ENCODE measurements at places on chromosomes 12 and 14.

DNA sequence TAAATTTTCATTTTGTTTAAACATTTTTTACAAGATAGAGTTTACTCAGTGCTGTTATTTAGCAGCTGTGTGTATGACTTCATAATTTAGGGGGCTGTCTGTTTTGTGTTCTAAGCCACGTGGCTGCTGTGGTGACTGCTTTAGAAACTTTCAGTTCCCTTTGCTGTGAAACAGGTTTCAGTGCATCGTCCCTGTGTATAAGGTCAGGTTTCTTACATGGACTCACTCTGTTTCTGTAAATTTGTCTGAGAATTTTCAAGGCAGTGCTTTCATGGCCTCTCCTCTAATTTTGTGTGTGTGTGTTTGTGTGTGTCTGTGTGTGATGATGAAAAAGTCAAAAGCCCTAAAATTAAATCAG lies 32.4 kb downstream of the BICD1 start:
- no peak for DNase-seq

DNA sequence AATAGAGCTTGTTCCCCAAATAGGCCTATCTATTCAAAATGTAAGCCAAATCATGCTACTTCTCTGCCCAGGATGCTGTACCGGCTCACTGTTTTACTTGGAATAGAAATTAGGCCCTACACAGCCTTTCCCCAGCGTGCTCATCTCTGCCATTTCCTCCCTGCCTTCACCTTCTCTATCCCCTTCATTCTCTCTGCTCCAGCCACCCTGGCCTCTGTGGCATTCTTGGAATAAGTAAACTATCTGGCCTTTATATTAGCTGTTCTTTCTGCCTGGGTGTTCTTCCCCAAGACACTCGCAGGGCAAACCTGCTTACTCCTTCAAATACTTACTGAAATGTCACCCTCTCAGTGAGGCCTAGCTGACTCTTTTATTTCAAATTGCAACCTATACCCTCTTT lies 30.9 kb upstream of the DYRK2 start:
- DNase-seq = no peak

DNA sequence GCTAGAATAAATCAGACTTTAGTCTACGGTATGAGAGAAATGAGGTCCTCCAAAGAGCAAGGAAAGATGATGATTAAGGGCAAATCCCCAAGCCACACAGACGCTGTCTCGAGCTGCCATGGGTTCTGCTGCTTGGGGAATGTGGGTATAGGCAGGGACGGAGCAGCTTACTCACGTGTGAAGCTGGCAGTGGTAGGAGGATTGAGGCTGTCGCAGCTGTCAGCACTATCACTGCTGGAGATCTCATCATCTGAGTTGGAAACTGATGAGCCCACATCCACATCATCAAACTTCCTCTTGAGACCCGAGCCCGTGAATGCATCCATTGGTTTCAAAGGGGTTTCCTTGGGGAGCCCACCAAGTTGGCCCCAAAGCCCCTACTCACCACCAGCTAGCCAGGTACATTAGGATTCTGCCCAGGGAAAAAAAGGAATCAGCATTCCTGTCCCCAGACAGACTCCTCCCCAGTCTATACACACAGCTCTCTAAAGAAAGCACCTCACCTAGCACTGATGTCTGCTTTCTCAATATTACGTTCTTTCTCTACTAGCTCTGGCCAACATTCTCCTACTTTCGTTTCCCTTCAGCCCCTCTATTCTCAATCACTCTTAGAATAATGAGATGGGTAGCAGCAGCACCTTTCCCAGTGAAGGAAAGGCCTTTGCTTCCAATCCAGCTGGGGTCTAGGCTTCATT lies 7.0 kb downstream of the CSRNP2 start:
- no peak for DNase-seq

- DNase-seq = no peak
These were observed 4.0 kb downstream of the FAM222A start for GRCh38 chr12:109717390-109718357.

DNA sequence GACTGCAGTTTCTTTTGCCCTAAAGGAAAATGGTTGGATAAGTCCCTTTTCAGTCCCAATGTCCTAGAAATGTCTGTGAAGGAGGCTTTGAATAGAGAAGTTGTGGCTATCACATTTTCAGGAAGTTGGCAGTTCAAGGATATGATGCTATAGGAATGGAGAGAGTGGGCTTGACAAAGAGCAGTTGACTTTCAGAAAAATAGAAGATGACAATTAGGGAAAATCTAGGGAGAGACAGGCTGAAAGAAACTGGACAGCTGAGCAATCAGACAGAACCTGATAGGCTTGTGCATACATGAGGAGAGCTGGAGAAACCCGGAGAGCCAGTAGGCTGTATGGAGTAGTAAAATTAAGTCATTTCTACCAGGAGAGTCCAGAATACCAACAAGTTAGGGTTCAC lies 50.5 kb downstream of the LMNTD1 start:
- no peak for DNase-seq

DNA sequence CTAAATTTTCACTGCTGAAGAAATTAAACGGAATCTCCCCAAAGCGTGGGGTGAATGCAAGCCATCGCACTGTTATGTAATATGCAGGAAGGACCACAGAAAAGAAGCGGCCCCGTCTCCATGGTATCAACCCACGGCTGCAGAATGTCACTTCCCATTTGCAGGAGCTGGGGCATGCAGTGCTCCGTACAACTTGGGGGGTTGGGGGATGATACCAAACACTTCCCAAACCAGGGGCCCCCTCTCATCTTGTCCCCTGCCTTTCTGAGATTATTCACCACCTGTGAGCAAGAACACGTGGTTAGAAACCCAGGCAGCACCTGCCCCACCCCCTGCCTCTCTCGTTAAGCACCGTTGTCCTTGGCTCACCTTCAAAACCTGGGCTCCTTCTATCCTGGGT lies 505.1 kb upstream of the TMEM132C start:
- DNase-seq = peak; percentile 26

GRCh38 chr12:21568115-21568514 lies 36.5 kb downstream of the GYS2 start:
- DNase-seq = no peak

DNA sequence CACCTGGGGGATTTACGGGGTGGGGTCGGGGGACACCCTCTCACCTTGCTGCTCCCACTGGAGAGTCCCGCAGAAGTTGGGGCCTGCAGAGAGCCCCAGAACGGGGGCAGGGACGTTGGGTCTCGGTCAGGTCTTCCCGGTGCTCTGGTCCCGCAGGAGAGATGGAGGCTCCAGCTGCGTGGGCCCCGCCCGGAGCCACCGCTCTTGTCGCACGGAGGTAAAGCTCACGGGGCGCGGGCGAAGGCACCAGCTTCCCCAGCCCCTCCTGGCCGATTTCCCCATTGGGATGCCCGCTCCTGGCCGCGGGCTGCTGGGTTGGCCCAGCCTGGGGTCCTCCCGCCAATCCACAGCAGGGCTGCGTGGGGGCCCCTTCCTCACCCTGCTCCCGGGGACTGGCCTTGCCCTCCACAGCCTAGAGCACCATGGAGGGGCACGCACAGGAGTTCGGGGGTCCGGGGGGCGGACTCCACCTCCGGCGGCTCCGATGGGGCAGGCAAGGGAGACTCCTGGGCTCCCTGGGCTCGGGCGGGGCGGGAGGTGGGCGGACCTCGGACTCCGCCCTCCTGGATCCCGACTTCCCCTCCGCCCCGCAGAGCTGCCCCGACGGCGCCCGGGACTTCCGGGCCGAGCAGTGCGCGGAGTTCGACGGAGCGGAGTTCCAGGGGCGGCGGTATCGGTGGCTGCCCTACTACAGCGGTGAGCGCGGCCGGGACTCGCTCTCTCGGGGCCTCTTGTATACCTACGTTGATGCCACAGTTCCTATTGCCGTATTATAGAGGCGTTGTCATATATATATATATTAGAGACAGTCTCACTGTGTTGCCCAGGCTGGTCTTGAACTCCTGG lies 8.4 kb downstream of the PAPLN start:
- DNase-seq = peak; percentile 75

DNA sequence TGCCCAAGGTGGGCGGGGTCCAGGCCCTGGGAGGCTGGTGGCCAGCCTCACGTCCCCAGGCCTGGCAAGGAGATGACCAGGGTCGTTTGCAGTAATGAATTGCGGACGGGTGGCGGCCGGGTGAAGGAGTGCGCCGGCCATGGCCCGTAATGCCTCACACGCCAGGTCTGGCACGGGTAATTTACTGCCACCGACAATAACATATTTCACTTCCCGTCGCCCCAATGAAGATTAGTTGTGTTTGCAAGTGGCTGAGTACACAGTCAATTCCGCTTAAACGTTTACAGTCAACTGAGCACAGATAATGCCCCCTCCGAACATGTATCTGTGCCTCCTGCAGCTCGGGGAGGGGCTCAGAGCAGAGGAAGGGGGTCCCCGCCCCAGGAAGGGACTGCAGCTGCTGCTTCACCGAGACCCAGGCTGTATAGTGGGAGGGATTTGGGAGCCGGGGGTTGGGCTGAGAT lies 48.3 kb downstream of the MVK start:
- peak; percentile 78 for DNase-seq

GRCh38 chr12:94648578-94648977 lies 1.8 kb downstream of the TMCC3 start:
- no peak for DNase-seq

- peak; percentile 15 for DNase-seq
These were observed 693.0 kb downstream of the NRXN3 start for GRCh38 chr14:78863143-78863542.

- DNase-seq = no peak
These were observed 140.1 kb upstream of the CPM start for GRCh38 chr12:69073035-69073434.

DNA sequence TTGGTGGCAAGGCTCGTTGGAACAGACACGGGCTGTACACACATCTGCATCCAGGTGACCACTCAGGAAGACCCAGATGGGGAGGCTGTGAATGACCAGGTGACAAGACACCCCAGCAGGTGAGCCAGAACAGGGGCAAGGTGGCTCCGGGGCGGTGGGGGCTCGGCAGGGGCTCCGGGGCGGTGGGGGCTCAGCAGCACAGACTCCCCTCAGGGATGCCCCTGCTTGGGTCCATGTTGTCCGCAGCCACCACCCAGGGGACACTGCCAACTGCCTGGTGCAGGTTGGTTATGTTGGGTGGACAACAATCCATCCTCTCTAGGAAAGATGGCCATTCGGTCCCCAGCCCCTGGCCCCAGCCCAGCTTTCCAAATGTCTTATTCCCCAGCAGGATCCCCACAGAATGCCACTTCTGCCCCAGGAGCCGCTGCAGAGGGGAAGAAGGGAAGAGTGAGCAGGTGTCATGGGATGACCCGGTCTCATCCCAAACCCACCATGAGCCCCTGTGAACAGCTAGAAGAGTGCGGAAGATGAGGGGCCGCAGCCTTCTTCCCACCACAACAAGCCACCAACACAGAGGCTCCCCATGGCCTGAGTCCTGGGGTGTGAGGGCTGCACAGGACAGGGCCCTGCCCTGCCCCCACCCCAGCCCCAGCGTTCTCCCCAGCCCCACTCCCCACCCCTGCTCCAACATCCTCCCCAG lies 31.4 kb upstream of the C14orf180 start:
- DNase-seq = peak; percentile 55

DNA sequence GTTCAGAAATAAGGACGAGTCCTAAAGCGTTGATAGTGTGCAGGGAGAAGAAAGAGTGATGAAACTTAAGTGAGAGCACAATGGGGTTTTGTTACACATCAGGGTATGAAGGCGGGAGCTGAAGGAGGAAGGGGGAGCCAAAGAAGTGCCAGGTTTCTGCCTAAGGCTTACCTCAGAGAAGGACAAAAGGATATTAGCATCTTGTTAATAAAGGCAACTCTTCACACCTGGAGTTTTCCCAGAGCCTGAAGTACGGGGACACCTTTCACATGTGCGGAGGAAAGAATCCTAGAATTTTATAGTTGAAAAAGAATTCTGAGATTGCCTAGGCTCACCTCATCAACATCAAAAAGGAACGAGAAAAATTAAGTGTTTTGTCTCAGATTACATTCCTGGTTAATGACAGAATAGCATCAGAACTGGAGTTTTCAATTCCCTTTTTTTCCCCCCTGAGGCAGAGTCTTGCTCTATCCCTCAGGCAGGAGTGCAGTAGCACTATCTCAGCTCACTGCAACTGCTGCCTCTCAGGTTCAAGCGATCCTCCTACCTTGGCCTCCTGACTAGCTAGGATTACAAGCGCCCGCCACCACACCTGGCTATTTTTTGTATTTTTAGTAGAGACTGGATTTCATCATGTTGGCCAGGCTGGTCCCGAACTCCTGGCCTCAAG lies 2.2 kb upstream of the SAV1 start:
- peak; percentile 46 for DNase-seq

- no peak for DNase-seq
These were observed 327.0 kb downstream of the BCL11B start for GRCh38 chr14:98944989-98945388.

- DNase-seq = no peak
These were observed 320.1 kb downstream of the DAD1 start for GRCh38 chr14:22268875-22269274.

- no peak for DNase-seq
These were observed 21.1 kb upstream of the VWF start for GRCh38 chr12:6145564-6145963.

DNA sequence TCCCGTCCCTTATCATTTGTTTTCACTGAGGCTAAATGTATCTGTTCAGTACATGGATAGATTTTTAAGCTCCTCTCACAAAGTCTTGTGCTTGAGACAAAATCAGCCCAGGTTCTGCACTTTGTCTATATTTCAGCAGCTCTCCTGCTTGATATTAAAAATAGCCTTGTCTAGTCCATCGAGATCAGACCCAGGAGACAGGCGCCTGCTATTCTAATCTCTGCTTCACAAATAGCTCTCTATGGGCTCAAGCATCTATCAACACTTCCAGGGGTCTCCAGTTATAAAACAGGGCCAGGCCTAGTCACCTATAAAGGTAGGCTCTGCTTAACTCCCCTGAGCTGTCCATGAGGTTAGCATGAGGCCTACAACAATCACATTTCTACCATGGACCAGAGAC lies 62.5 kb downstream of the ZFP36L1 start:
- no peak for DNase-seq

GRCh38 chr14:65015391-65015790 lies 28.7 kb downstream of the FNTB start:
- no peak for DNase-seq

DNA sequence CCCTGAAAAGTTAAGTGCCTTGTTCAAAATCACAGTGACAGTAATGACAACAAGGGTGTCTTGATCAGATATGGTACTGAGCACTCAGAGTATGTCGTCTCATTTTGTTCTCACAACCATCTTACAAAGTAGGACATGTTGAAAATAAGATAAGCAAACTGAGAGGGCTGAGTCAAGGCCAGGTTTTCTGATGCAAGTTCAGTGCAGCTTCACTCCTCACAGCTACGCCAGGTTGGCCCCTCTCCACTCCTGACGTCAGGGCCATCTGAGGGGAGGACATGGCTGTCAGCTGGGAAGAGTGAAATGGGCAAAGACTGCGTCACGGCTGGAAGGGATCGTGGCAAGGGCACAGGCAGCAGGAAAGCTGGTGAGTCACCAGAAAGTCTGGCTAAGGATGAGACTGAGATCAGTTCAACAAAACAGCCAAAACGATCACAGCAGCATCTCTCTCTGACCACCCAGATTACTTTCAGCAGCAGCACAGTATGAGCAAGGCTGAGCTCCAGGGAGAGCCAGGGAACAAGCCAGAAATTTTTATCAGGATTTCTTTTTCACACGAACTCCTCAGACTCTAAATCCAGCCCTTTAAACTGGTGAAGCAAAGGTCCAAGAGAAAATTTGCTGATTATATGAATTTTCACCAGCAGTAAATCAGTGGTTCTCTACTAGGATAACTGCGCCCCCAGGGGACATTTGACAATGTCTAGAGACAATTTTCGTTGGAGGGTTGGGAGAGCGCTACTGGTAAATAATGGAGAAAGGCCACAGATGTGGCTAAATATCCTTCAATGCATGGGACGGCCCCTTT lies 297.9 kb upstream of the AMIGO2 start:
- no peak for DNase-seq
